ENCODE measurements at places on chromosomes 6 and 20. TPM values are rescaled to one million over a fixed set of nuclear protein-coding genes. Genes with fewer than 3 reads are reported as not detected.
A peak's percentile ranks its signal among the peaks of the same experiment; 100 is the strongest.

GRCh38 chr20:38392356-38392755 is 42.8 kb downstream of the SNHG17 start:
- H3K27ac ChIP-seq, result no peak overlapping the region
- no peaks in the 10 kb centered on the region for H3K27me3 ChIP-seq
- H3K4me3 ChIP-seq, result no peak overlapping the region
- DNase-seq, result no peak

- H3K27me3 ChIP-seq, result no peaks in the 10 kb centered on the region
- no peaks in the 10 kb centered on the region for H3K36me3 ChIP-seq
- no peak overlapping the region for H3K27ac ChIP-seq
- no peaks in the 10 kb centered on the region for H3K4me1 ChIP-seq
Observed at GRCh38 chr6:2187826-2188225, 57.6 kb downstream of the GMDS start.

DNA sequence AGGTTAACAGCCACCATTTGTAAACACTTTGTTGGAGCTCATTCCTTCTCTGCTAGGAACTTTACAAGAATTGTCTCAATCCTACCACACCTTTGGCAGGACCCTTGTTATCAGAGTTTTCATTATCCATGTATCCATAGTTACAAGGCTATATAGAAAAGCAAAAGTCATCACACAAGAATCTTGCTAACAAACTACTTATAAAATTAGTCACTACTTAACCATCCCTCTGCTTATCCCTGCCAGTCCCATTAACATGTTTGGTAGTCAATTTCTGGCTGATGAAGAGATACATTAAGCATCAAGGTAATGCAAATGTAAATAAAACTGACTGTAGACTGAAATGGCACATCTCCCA is 10.4 kb downstream of the ZSWIM3 start:
- no peak for DNase-seq
- no peaks in the 10 kb centered on the region for H3K36me3 ChIP-seq
- no peaks in the 10 kb centered on the region for H3K4me1 ChIP-seq
- H3K27me3 ChIP-seq, result no peaks in the 10 kb centered on the region
- no peak overlapping the region for H3K27ac ChIP-seq

GRCh38 chr20:57153238-57153905 is 113.1 kb downstream of the BMP7 start:
- no peaks in the 10 kb centered on the region for H3K36me3 ChIP-seq
- H3K27me3 ChIP-seq, result no peaks in the 10 kb centered on the region
- no peak overlapping the region for H3K27ac ChIP-seq
- H3K4me3 ChIP-seq, result no peak overlapping the region
- no peaks in the 10 kb centered on the region for H3K4me1 ChIP-seq
- DNase-seq, result no peak

DNA sequence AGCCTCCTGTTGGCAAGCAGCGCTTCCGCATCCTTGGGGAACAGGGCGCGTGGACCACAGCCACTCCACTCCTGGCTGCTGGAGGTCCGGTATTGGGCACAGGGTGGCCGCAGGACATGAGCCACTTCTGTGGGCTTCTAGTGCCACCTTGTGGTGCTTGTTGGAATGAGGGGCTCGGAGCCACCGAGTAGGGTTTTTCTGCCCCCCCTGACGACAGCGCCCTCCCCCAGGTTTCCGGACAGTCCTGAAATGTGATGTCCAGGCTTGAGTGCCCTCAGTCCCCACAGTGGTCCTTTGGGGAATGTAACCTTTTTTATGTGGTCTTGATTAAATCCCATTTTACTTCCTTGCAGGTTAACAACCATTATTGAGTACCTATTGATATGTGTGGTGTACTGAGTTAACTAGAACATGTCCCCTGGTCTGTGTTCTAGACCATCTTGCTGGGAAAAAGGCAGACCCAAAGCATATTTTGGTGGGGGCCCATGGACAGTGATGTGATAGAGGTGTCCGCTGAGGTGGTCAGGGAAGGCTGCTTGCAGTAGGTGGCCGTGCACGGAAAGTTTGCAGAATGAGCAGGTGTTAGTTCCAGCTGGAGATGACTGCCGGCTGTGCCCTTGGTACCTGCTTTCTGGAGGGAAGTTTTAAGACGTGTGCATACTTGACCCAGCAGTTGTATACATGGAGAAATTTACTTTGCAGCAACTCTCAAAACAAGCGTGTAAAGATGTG is 70.0 kb downstream of the PTPN1 start:
- peaks cover 68% of the 10 kb centered on the region for H3K36me3 ChIP-seq
- peak; percentile 65 for DNase-seq
- H3K4me3 ChIP-seq, result no peak overlapping the region
- no peaks in the 10 kb centered on the region for H3K27me3 ChIP-seq
- peaks cover 9% of the 10 kb centered on the region for H3K4me1 ChIP-seq

DNA sequence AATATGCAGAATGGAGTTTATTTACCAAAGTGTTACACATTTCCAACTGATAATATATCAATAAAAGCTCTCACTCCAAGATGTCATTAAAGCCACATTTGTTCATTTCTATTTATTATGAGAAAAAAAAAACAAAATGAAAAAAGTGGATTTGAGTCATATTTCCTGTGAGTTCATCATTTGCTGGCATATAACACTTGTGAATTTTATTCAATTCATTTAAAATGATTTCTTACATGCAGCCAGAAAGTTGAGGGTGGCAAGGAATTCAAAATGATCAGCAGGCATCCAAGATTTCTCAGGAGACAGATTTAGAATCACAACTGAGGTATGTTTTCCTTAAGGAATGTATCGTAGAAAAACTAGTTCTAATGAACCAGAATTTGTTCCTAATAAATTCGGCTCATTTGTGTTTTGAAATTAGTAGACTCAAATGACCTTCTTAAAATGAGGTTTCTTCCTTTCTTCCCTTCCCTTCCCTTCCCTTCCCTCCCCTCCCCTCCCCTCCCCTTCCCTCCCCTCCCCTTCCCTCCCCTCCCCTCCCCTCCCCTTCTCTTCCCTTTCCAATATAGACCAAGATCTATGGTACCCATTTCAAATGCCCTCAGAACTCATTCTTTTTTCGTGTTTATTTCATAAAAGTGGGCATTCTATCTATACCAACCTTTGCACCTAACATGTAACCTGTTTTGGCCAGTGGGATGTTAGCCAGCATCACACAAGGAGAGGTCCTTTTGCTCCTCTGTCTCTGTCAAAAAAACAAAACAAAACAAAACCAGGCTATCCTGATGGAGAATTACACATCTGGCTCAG is 357.9 kb upstream of the TSHZ2 start:
- DNase-seq, result no peak
- H3K4me1 ChIP-seq, result no peaks in the 10 kb centered on the region
- no peaks in the 10 kb centered on the region for H3K36me3 ChIP-seq
- H3K4me3 ChIP-seq, result no peak overlapping the region

- peaks cover 10% of the 10 kb centered on the region for H3K4me1 ChIP-seq
- no peaks in the 10 kb centered on the region for H3K27me3 ChIP-seq
- no peak overlapping the region for H3K4me3 ChIP-seq
Observed at GRCh38 chr20:24045621-24046318, 57.2 kb upstream of the GGTLC1 start.

- no peak overlapping the region for H3K27ac ChIP-seq
- H3K27me3 ChIP-seq, result no peaks in the 10 kb centered on the region
- H3K36me3 ChIP-seq, result no peaks in the 10 kb centered on the region
- no peaks in the 10 kb centered on the region for H3K4me1 ChIP-seq
- no peak for DNase-seq
Observed at GRCh38 chr6:129903082-129903481, 42.0 kb upstream of the TMEM244 start.

DNA sequence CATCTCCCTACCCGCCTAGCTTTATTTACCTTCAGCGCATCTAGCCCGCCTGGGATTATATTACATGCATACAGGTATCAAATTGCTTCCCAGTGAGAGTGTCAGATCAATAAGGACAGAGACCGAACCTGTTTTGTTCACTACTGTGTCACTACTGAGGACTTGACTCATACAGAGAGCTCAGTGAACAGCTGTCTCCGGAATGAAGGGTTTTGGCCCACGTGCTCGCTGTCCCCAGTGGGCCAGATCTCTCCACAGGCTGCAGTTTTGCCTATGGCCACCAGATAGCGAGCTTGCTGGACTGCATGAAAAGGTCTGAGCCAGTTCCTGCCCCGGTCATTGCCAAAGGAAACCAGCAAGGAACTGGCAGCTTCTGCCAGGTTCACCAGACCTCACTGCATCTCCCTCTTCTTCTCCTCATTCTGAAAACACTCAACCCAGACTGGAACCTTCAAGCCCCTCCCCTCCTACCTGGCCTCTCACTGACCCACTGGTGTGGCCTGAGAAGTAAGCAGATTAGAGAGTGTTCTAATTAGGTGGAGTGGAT is 150.8 kb downstream of the ZMYND8 start:
- no peaks in the 10 kb centered on the region for H3K27me3 ChIP-seq
- no peak overlapping the region for H3K4me3 ChIP-seq
- peak overlapping the region; percentile 62 for H3K27ac ChIP-seq
- no peaks in the 10 kb centered on the region for H3K4me1 ChIP-seq

- H3K27me3 ChIP-seq, result no peaks in the 10 kb centered on the region
- H3K4me3 ChIP-seq, result no peak overlapping the region
- no peak for DNase-seq
Observed at GRCh38 chr6:138264372-138264880, 46.1 kb upstream of the PBOV1 start.

DNA sequence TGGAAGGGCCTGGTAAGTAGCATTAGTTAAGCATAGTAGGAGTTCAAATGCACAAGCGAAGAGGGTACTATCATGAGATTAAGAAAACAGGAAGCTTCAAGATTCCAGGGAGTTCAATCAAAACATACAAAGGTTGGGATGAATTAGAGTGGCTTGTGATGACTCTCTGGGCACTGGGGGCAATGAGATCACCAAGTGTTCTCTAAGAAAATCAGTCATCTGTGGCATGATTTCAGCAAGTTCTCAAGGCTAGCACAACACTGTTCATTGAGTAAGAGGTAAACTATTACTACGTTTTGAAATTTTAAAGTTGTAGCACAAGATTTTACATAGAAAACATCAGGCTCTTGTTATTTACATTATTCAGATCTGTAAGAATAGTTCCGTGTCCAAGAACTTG is 139.7 kb upstream of the FLRT3 start:
- peak; percentile 67 for DNase-seq
- peaks cover 12% of the 10 kb centered on the region for H3K4me1 ChIP-seq
- H3K27ac ChIP-seq, result peak overlapping the region; percentile 85
- H3K27me3 ChIP-seq, result no peaks in the 10 kb centered on the region
- H3K4me3 ChIP-seq, result no peak overlapping the region

DNA sequence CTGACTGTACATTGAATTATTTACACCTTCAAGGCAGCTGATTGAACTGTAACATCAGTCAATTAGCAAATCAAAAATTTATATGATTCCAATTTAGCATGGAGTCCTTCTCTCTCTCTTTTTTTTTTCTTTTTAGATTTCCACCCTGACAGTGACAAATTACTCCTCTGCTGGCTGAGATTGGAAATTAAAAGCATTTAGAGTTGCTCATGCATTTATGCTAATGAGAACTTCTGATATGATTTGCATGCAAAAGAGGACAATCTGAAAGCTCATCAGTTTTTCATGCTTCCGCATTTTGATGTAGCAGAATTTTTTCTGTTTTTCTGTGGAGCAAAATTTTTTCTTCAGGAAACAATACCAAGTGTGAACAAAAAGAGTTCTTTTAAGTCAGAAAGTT is 130.5 kb upstream of the NOX3 start:
- DNase-seq, result no peak
- H3K27ac ChIP-seq, result no peak overlapping the region
- H3K36me3 ChIP-seq, result no peaks in the 10 kb centered on the region
- no peaks in the 10 kb centered on the region for H3K4me1 ChIP-seq
- no peaks in the 10 kb centered on the region for H3K27me3 ChIP-seq

- H3K4me1 ChIP-seq, result no peaks in the 10 kb centered on the region
- DNase-seq, result no peak
- no peaks in the 10 kb centered on the region for H3K27me3 ChIP-seq
- H3K4me3 ChIP-seq, result no peak overlapping the region
- H3K36me3 ChIP-seq, result no peaks in the 10 kb centered on the region
Observed at GRCh38 chr6:124721331-124721730, 240.9 kb upstream of the RNF217 start.

GRCh38 chr6:164098857-164099267 is 684.3 kb downstream of the QKI start:
- DNase-seq, result no peak
- H3K4me1 ChIP-seq, result peaks cover 3% of the 10 kb centered on the region
- H3K4me3 ChIP-seq, result no peak overlapping the region
- H3K36me3 ChIP-seq, result no peaks in the 10 kb centered on the region

DNA sequence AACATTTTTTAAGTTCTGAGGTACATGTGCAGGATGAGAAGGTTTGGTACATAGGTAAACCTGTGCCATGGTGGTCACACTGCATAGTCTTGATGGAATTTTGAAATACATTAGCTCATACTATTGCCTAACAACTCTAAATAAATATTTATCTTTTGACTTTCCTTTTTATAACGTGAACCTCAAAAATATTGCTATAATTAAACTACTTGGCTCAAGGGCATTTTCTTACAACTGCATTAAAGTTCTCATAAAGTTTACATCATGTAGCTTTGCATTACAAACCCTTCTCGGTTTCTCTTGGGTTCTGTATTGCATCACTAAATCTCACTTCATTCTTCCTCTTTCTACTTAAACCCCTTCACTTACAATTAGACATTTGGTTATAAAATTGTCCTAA is 636.0 kb upstream of the PTCHD4 start:
- H3K36me3 ChIP-seq, result no peaks in the 10 kb centered on the region
- no peak overlapping the region for H3K4me3 ChIP-seq
- H3K4me1 ChIP-seq, result no peaks in the 10 kb centered on the region
- no peaks in the 10 kb centered on the region for H3K27me3 ChIP-seq

- no peak overlapping the region for H3K4me3 ChIP-seq
- no peaks in the 10 kb centered on the region for H3K4me1 ChIP-seq
- H3K36me3 ChIP-seq, result peaks cover 17% of the 10 kb centered on the region
- DNase-seq, result no peak
- H3K27me3 ChIP-seq, result no peaks in the 10 kb centered on the region
Observed at GRCh38 chr20:35368666-35369423, 42.9 kb downstream of the UQCC1 start.

- no peaks in the 10 kb centered on the region for H3K27me3 ChIP-seq
- H3K4me3 ChIP-seq, result no peak within 1 kb of the TSS
- no peak within 1 kb of the TSS for H3K27ac ChIP-seq
Observed at GRCh38 chr6:96562886-96563285, at the start of gene FHL5. Gene FHL5 (plus strand): TSS chr6:96563128. CDS start chr6:96603614, 40,486 bp downstream.

- H3K27me3 ChIP-seq, result no peaks in the 10 kb centered on the region
- peaks cover 12% of the 10 kb centered on the region for H3K4me1 ChIP-seq
- H3K4me3 ChIP-seq, result no peak overlapping the region
- H3K36me3 ChIP-seq, result no peaks in the 10 kb centered on the region
- H3K27ac ChIP-seq, result no peak overlapping the region
Observed at GRCh38 chr6:71476872-71477271, 188.3 kb downstream of the OGFRL1 start.

GRCh38 chr6:83352424-83353061 is 78.3 kb downstream of the ME1 start:
- no peak overlapping the region for H3K4me3 ChIP-seq
- H3K27ac ChIP-seq, result no peak overlapping the region
- no peaks in the 10 kb centered on the region for H3K36me3 ChIP-seq
- H3K4me1 ChIP-seq, result no peaks in the 10 kb centered on the region
- no peaks in the 10 kb centered on the region for H3K27me3 ChIP-seq

Gene PLCB4
- 70.2 TPM for total RNA-seq

Gene SRC
- 17.8 TPM for total RNA-seq

Gene CRISP2
- 0.39 TPM for total RNA-seq

Gene BCAS1
- 0.11 TPM for total RNA-seq

Gene HFE
- total RNA-seq, result 7.5 TPM

Gene IBTK
- 46.1 TPM for total RNA-seq

Gene KCNK16
- total RNA-seq, result not detected
